BJ (cell line): ENCODE measurements at places on chromosomes 5 and 9. TPM values are rescaled to one million over a fixed set of nuclear protein-coding genes. Genes with fewer than 3 reads are reported as not detected.
A peak's percentile ranks its signal among the peaks of the same experiment; 100 is the strongest.

PCDHGA12 gene
- polyA plus RNA-seq: 6.1 and 7.9 TPM in 2 replicates

GRCh38 chr5:142664636-142665035 is 21.3 kb downstream of the FGF1 start:
- DNase-seq: no peak

KCTD16 gene
- polyA plus RNA-seq: 1.7 and 2.6 TPM in 2 replicates

ARID3C gene
- polyA plus RNA-seq: not detected in 2 replicates

INPP5E gene
- polyA plus RNA-seq: 3.7 and 5.6 TPM in 2 replicates

DNA sequence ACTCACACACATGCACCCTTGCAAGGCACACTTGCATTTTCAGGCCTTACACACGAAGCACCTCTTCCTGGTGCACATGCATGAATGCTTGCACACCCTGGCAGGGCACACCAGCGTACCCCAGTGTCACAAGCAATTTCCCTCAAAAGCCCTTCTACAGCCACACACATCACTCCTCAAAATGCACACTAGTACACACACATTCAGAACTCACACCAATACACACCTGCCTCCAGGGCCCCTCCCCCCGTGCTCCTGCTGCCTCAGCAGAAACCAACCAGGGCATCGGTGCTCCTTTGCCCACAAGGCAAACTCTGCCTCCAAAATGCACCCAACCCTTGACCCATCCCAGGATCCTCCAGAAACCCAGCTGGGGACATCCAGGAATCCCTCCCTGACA is 1.2 kb downstream of the CAMK2A start:
- DNase-seq: no peak

CRAT gene
- polyA plus RNA-seq: 29.3 and 61.2 TPM in 2 replicates

DNA sequence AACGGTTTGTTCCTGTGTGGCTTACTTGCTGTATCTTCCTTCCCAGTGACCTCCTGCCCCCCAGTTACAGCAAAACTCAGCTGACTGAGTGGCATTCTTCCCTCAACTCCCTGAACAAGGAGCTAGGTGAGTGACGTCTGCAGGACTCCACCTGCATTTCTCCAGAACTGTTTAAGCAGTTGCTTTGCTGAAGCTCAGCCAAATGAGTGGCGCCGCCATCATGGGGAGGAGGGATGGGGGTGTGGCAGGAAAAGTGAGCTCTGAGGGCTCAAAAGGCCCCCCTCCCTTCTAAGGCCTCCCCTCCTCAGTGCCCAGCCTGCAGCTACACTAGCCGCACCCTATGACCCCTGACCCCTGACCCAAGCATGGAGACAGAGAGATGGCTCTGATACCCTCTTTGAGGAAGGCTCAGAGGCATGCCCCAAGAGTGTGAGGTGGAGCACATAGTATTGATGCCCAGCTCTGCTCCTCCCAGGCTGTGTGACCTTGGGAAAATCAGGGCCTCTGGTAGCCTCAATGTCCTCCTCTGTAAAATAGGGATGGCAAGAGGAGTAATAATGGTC is 12.7 kb downstream of the CCDC180 start:
- no peak for DNase-seq

DNA sequence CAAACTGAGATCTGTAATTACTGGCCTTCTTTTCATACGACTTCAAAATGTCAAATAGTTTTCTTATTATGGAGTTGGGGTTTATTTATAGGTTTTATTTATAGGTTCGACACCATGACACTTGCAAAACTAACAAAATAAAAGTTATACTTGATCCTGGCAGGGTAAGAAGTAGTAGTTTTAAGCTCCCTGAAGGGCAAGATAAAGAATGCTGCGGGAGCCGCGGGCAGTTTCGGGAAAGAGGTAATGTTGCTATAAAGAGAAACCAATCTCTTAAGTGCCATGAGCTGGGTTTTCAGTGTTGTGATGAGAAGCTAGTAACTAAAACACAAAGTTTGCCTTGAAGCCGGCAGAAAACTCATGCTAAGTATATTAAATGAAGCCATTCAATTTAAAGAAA is 24.8 kb downstream of the PTPN3 start:
- no peak for DNase-seq

IL17B gene
- 0.49 and 0.90 TPM in 2 replicates for polyA plus RNA-seq

DNLZ gene
- polyA plus RNA-seq: 7.2 and 8.5 TPM in 2 replicates

CKS2 gene
- 128 and 135 TPM in 2 replicates for polyA plus RNA-seq

DNA sequence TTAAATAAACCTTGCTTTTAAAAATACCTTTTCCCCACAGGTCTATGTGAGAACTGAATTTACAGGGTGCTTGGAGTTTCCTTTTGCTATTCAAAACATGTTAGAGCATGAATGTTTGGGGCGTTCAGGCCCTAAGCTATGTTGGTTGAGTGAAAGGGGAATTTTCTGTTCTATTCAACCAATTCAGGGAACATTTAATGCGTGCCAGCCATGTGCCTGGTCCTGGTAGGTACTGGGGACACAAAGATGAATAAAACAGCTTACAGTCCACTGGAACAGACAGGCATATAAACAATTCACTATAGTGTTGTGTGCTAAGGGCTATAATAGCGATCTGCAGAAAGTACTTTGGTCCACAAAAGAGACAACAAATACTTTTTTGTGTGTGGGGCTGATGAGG is 108.5 kb downstream of the ZSWIM6 start:
- no peak for DNase-seq

DNAI1 gene
- not detected in 2 replicates for polyA plus RNA-seq

WDR38 gene
- polyA plus RNA-seq: not detected in 2 replicates

FOXD4L3 gene
- not detected in 2 replicates for polyA plus RNA-seq

DNA sequence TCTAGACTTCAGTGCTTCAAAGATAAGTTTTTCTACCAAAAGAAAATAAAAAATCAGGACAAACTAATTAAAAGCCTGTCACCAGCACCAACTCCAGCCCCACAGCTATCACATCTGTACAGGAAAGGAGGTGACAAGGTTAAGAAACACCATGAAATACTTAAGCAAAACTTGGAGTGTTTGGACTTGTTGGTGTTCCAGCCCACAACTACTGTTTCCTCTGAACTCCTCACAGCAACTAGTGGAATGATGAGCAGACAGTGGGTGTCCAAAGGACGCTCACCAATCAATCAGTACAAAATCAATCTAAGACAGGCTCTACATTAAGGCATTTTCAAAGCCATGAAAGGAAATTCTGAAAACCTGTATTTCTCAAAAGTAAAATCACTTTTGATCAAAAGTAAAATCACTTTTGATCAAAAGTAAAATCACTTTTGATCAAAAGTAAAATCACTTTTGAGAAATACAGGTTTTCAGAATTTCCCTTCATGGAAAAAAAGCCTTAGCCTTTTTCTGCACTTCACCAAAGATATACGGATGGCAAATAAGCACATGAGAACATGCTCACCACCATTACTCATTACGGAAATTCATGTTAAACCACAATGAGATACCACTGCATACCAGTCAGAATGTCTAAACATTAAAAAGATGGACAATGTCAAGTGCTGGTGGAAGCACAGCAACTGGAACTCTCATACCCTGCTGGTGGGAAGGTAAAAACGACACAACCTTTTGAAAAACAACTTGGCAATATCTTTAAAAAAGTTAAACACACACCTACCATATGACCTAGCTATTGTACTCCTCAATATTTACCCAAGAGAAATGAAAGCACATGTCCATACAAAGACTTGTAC is 79.7 kb downstream of the MED27 start:
- no peak for DNase-seq

- DNase-seq: peak; percentile 19
These were observed 26.7 kb downstream of the FOXI1 start for GRCh38 chr5:170132269-170132975.

SLCO4C1 gene
- polyA plus RNA-seq: not detected in 2 replicates

IFNK gene
- polyA plus RNA-seq: not detected in 2 replicates

GRCh38 chr5:72137826-72138409 is 30.6 kb downstream of the MAP1B start:
- no peak for DNase-seq

DNA sequence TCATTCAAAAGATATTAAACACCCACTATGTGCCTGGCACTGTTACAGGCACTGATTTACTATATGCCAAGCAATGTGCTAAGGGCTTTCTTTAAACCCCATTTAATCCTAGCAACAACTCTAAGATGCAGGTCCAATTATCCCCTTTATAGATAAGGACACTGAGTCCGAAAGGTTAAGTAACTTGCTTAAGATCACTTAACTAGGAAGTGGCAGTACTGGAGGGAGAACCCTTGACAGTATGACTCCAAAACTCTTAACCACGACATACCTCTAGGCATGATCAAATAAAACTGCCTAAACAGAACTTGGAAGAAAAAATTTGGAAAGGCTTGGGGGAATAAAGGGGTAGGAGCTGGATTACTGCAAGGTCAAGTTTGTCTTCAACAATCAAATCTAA is 1.7 kb downstream of the RAB14 start:
- DNase-seq: no peak

DNA sequence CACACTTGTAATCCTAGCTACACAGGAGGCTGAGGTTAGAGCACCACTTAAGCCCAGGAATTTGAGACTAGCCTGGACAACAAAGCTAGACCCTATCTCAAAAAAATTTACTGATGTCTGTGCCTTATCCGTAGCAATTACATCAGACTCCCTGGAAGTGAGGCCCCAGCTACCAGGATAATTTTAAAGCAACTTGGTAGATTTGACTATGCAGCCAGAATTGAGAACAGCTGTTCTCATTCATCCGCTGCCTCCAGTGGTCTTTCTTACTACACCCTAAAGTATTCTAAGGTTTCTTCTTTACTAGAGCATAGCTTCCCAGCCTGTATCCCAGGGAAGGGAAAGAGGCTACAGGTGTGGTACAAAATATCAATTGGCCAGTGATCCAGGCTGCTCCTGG is 20.4 kb upstream of the C9orf152 start:
- no peak for DNase-seq

GRCh38 chr9:136535070-136535469 is 10.8 kb downstream of the NOTCH1 start:
- DNase-seq: no peak

LRRC14B gene
- not detected in 2 replicates for polyA plus RNA-seq

TNC gene
- polyA plus RNA-seq: 233 and 648 TPM in 2 replicates

FOXD4 gene
- polyA plus RNA-seq: 0.12 and 0.17 TPM in 2 replicates

DNA sequence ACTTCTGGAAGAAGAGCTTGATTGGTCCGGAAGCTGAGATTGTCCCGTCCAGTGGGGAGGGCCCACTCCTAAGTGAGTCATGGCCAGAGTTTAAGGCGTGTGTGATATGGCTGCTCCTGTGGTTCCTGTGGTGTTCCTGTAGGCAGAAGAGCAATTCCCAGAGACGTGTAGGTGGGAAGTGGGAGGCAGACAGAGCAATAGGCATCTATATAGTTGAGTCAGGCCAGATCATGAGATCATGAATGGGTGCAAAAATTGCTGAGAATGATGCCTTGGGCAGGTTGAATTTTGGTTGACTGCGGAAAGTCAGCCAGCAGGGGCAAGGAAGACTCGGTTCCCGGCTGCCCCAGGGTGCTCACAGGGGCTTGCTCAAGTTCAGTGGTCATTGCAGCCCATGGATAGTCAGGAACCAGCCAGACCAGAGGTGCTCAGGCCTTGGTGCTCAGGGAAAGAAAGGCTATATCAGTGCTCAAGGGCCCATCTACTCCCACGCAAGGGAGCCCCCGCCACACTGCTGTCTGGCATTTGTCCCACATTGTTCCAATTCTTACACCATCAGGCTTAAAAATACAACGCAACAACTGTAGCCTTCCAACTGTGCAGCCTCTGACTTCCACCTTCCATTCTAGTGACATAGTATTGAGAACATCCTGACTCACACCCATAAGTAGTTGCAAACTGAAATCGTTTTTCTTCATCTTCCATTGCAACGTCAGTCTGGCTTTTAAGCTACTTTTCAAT is 21.0 kb upstream of the GSN start:
- peak; percentile 70 for DNase-seq

C5orf47 gene
- polyA plus RNA-seq: not detected in 2 replicates
